ENCODE measurements at places on chromosomes 3 and 15. TPM values are rescaled to one million over a fixed set of nuclear protein-coding genes. Genes with fewer than 3 reads are reported as not detected.

Gene IL17RB
- 0.13 TPM for total RNA-seq

Gene GP9
- not detected for total RNA-seq

Gene PSTPIP1
- 0.25 TPM for total RNA-seq

Gene GRK7
- total RNA-seq, result not detected

Gene CNTN4
- total RNA-seq, result not detected

Gene CHL1
- not detected for total RNA-seq

Gene GOLGA6D
- not detected for total RNA-seq

Gene ROPN1
- not detected for total RNA-seq

Gene GHSR
- not detected for total RNA-seq

Gene SMCO1
- not detected for total RNA-seq

Gene SORD
- total RNA-seq, result 2.5 TPM

Gene NCK1
- 56.0 TPM for total RNA-seq

Gene CPA3
- total RNA-seq, result 0.51 TPM

Gene CMTM8
- 1.7 TPM for total RNA-seq

Gene SACM1L
- total RNA-seq, result 27.3 TPM

Gene OR5K2
- not detected for total RNA-seq

Gene GOLGA8S
- 0.13 TPM for total RNA-seq

Gene CPNE9
- total RNA-seq, result not detected

Gene FSD2
- total RNA-seq, result not detected

Gene CHCHD4
- 11.9 TPM for total RNA-seq

Gene ACKR4
- under 0.01 TPM for total RNA-seq

Gene PGBD4
- 1.1 TPM for total RNA-seq

Gene CCR3
- total RNA-seq, result not detected

Gene IL5RA
- not detected for total RNA-seq

Gene LMLN
- total RNA-seq, result 3.3 TPM

Gene GABRB3
- 0.13 TPM for total RNA-seq

Measured in dermis microvascular lymphatic vessel endothelial cell (primary cell).